ENCODE measurements at places on chromosomes 11 and 22. TPM values are rescaled to one million over a fixed set of nuclear protein-coding genes. Genes with fewer than 3 reads are reported as not detected.

TEX12 gene
- total RNA-seq, result not detected

CRYBB2 gene
- total RNA-seq, result not detected

OR8B2 gene
- not detected for total RNA-seq

USP2 gene
- not detected for total RNA-seq

CLMP gene
- 178 TPM for total RNA-seq

WNT11 gene
- total RNA-seq, result not detected

Measured in cardiac atrium fibroblast (primary cell).